Uterus (tissue), 4 donors: ENCODE measurements at places on chromosomes 2 and 18.

- H3K27me3 ChIP-seq: no peaks in the 10 kb centered on the region
- no peak overlapping the region for H3K27ac ChIP-seq
- no peak overlapping the region for H3K4me3 ChIP-seq
Observed at GRCh38 chr2:210503001-210503623, 26.6 kb upstream of the LANCL1 start.

- no peak for DNase-seq
- no peaks in the 10 kb centered on the region for H3K36me3 ChIP-seq
- H3K27ac ChIP-seq: no peak overlapping the region
- H3K4me1 ChIP-seq: peaks cover 3% of the 10 kb centered on the region
- H3K4me3 ChIP-seq: no peak overlapping the region
- no peaks in the 10 kb centered on the region for H3K27me3 ChIP-seq
Observed at GRCh38 chr2:96757477-96757860, 3.2 kb upstream of the CNNM4 start.

DNA sequence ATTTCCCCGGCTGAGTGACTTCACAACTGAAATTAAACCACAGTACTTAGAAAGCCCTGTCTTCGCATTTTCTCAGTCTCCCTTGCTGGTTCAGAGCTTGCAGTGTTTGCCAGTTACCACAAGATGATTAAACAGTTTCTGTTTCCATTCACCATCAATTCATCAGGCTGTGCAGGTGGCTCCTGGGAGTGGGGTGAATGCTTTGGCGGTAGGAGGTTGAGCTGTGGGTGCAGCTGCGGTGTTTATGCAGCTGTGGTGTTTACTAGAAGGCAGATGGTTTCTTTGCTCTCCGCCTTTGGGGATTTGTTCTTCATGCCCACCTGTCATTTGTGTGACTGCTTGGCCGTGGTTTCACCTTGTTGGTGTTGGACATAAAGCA, 16.1 kb downstream of the ACOXL start:
- no peak for DNase-seq
- H3K4me1 ChIP-seq: no peaks in the 10 kb centered on the region
- H3K36me3 ChIP-seq: no peaks in the 10 kb centered on the region
- no peak overlapping the region for H3K27ac ChIP-seq
- no peaks in the 10 kb centered on the region for H3K27me3 ChIP-seq

GRCh38 chr18:67728364-67728763, 211.8 kb upstream of the DSEL start:
- H3K27ac ChIP-seq: no peak overlapping the region
- H3K4me3 ChIP-seq: no peak overlapping the region
- DNase-seq: no peak
- H3K36me3 ChIP-seq: no peaks in the 10 kb centered on the region
- H3K27me3 ChIP-seq: no peaks in the 10 kb centered on the region
